Hepatocyte (in vitro differentiated cells): ENCODE measurements at places on chromosomes 13 and 19. TPM values are rescaled to one million over a fixed set of nuclear protein-coding genes. Genes with fewer than 3 reads are reported as not detected.

DNA sequence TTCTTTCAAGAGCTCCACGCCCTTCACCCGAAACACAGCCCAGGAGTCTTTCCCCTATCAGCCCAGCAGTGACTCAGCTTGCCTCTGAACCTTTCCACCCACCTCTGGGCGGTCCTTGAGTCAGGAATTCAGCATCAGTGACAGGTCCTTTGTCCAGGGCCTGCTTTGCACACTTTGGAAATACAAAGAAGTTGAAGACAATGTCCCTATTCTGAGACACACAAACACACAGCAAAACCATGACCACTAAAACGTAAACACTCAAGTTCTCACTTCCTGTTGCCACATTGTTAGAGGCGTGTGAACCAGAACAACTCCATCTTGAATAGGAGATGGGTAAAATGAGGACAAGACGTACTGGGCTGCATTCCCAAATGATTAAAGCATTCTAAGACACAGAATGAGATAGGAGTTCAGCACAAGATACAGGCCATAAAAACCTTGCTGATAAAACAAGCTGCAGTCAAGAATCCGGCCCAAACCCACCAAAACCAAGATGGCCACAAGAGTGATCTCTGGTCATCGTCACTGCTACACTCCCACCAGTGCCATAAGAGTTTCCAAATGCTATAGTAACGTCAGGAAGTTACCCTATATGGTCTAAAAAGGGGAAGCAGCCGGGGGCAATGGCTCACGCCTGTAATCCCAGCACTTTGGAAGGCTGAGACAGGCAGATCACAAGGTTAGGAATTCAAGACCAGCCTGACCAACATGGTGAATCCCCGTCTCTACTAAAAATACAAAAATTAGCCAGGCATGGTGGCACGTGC is 49.2 kb upstream of the ATP12A start:
- H3K27ac ChIP-seq: peak overlapping the region; percentile 4
- DNase-seq: peak; percentile 67
- no peak overlapping the region for H3K4me3 ChIP-seq
- no peaks in the 10 kb centered on the region for H3K36me3 ChIP-seq
- no peaks in the 10 kb centered on the region for H3K27me3 ChIP-seq

DNA sequence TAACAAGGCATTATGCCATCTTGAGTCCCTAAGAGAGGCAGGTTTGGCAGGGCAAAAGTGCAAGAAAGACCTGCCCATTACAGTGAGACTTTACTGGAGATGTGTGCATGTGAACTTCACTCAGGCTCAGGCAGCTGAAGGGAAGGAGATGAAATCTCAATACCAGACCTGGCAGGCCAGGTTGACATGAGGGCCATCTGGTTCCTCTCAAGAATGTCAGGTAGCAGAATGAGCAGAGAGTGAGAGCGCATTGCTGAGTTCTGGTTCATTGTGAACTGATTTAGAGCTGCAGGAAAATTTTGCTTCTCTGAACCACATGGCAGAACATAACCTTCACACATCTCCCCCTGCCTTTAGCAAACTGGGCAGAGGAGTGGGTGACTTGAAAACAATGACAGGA is 406.3 kb downstream of the GPC5 start:
- no peaks in the 10 kb centered on the region for H3K36me3 ChIP-seq
- no peaks in the 10 kb centered on the region for H3K4me1 ChIP-seq
- DNase-seq: no peak
- H3K4me3 ChIP-seq: no peak overlapping the region

DNA sequence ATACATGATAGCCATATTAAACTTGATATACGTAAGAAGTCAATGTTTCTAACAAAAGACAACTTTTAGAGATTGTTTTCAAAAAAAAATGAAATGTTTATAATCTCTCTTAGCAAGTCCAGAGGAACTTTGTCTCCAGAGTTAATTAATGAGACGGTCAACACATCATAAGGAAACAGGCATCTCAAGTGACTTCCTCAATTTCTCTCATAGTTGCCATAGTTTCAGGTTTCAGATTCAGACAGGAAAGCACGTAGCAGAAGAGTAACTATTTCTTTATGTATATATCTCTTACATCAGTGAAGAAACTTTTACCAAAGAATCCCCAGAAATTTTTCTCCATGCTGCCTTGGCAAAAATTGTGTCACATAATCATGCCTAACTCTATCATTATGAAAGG is 159.6 kb upstream of the ATXN8OS start:
- H3K27me3 ChIP-seq: no peaks in the 10 kb centered on the region
- no peak for DNase-seq
- no peak overlapping the region for H3K4me3 ChIP-seq
- H3K36me3 ChIP-seq: no peaks in the 10 kb centered on the region
- H3K4me1 ChIP-seq: no peaks in the 10 kb centered on the region
- H3K27ac ChIP-seq: no peak overlapping the region

- H3K36me3 ChIP-seq: no peaks in the 10 kb centered on the region
- H3K4me3 ChIP-seq: no peak overlapping the region
- DNase-seq: no peak
- H3K27me3 ChIP-seq: no peaks in the 10 kb centered on the region
These were observed 274.6 kb downstream of the ITGBL1 start for GRCh38 chr13:101727118-101727517.

DNA sequence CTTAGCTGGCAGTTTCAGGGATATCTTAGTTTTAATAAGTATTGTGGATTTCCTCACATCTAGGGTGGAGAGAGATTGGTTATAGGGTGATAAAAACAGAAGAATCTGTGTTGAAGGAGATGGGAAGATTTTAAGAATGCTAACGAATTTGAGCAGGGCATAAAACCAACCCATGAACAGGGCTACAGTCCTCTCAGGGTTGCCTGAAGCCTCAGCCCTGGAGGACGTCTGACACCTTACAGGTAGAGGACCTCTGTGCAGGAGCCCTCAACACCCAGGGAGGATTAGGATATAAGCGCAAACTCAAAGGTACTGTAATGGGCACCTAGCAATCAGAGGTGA is 461 bp upstream of the WASF3 start:
- H3K27me3 ChIP-seq: peaks cover 6% of the 10 kb centered on the region
- peak overlapping the region; percentile 49 for H3K4me3 ChIP-seq
- peaks cover 7% of the 10 kb centered on the region for H3K4me1 ChIP-seq

DNA sequence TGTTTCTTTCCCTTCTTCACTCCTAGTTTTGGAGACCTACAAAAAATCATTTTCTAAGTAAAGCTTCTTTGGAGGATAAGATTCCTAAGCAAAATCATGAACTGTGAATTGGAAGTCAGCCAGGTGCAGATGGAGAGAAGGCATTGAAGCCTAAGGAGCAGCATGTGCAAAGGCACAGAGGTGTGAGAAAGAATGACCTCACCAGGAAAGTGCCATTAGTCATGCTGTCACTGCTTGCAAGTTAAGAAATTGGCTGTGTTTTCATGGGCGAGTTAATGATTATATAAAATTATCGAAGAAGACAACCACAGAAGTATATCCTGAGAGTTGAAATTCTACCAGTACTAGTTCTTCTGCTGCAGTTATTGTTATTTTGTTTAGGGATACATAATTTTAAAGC is 80.3 kb upstream of the KLHL1 start:
- H3K4me3 ChIP-seq: no peak overlapping the region
- no peaks in the 10 kb centered on the region for H3K4me1 ChIP-seq
- no peak overlapping the region for H3K27ac ChIP-seq

FFAR1 gene
- not detected in 2 replicates for total RNA-seq

- H3K27ac ChIP-seq: no peak overlapping the region
- H3K27me3 ChIP-seq: no peaks in the 10 kb centered on the region
- no peak overlapping the region for H3K4me3 ChIP-seq
- peaks cover 3% of the 10 kb centered on the region for H3K4me1 ChIP-seq
- DNase-seq: no peak
These were observed 20.7 kb upstream of the TINCR start for GRCh38 chr19:5588441-5588840.

GRCh38 chr13:25886438-25887214 is 165.2 kb downstream of the SHISA2 start:
- H3K27me3 ChIP-seq: no peaks in the 10 kb centered on the region
- peaks cover 11% of the 10 kb centered on the region for H3K4me1 ChIP-seq
- DNase-seq: peak; percentile 62
- H3K36me3 ChIP-seq: no peaks in the 10 kb centered on the region

- no peak overlapping the region for H3K4me3 ChIP-seq
- H3K36me3 ChIP-seq: no peaks in the 10 kb centered on the region
- no peak for DNase-seq
- H3K27ac ChIP-seq: no peak overlapping the region
- H3K4me1 ChIP-seq: no peaks in the 10 kb centered on the region
- no peaks in the 10 kb centered on the region for H3K27me3 ChIP-seq
These were observed 557.0 kb downstream of the FGF9 start for GRCh38 chr13:22227895-22228294.

GRCh38 chr13:52070929-52071523 is 46.5 kb downstream of the UTP14C start:
- DNase-seq: no peak
- H3K27me3 ChIP-seq: no peaks in the 10 kb centered on the region
- H3K27ac ChIP-seq: no peak overlapping the region

GRCh38 chr13:39599012-39599411 is 4.0 kb downstream of the LHFPL6 start:
- DNase-seq: no peak
- H3K4me3 ChIP-seq: no peak overlapping the region
- H3K4me1 ChIP-seq: peaks cover 4% of the 10 kb centered on the region
- peaks cover 16% of the 10 kb centered on the region for H3K27me3 ChIP-seq
- H3K36me3 ChIP-seq: no peaks in the 10 kb centered on the region

MYO16 gene
- total RNA-seq: 0.23 and 2.6 TPM in 2 replicates

DNA sequence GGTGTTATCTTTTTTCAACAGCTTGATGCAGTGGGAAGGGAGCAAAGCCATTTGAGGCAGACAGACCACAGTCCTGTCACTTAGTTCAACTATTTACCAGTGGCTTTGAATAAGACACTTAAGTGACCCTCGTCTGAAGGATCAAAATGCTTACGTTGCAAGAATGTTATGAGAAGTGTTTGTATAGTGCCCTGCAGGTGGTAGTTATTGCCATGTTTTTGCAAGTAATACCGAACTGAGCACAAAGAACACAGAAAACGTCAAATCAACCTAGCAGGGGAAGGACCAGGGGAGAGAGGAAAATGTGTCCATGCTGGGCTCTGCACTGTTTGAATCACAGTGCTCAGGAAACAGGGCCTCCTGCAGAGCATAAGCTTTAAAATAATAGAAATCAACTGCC is 2.8 kb downstream of the SOHLH2 start:
- no peaks in the 10 kb centered on the region for H3K36me3 ChIP-seq
- DNase-seq: no peak
- H3K4me1 ChIP-seq: no peaks in the 10 kb centered on the region
- H3K27ac ChIP-seq: no peak overlapping the region
- H3K27me3 ChIP-seq: no peaks in the 10 kb centered on the region

DNA sequence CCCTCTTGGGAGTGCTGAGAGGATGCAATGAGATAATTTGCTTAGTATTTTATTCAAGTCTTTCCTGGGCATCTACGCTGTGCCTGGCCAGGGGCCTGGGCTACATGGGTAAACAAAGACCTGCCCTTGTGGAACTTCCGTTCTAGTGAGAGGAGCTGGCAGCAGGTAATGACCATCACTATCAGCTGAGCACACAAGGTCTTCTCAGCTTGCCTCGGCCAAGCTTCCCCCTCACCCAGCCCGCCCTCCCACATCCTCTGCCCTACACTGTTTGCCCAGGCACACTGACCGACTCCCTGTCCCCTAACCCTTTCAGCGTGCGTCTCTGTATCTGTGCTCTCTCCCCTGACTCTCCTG is 8.6 kb upstream of the FKRP start:
- no peak for DNase-seq
- no peaks in the 10 kb centered on the region for H3K4me1 ChIP-seq
- no peaks in the 10 kb centered on the region for H3K36me3 ChIP-seq
- no peak overlapping the region for H3K27ac ChIP-seq

ANGPTL8 gene
- 24.9 and 25.5 TPM in 2 replicates for total RNA-seq

DNA sequence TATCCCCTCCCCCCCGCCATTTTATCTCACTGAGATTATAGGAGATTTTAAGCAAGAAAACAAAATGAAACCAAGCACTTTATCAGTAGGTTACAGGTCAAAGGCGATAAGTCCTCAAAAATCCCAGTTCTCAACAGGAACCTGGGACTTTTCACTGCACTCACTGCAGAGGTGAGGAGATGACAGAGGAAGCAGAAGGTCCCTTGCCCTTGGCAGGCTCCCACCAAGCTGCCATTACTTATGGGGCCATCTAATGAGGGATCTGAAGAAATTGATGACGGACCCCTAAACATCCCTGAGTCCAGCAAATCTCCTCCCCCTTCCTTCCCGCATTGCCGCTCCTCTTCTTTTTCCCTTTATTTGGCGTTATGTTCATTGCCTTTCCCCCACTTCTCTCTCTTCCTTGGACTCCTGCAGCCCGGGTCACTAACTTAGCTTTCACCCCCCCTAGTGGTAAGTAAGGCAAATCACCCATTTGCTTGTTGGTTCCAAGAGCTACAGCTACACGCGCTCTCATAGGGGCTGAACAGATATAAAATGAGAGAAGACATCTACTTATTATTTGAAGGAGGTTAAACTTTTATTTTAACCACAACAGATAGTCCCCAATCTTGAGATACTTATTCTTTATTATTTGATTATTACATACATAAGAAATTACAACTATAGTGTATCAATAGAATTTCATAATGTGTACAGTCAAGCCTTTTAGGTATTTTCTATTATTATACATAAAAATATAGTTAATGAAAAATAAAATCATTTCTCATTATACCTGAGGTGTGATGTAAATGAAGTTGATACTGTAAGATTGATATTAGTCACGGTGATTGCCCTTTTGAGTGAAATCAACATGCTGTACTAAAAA is 52.0 kb upstream of the ARGLU1 start:
- no peaks in the 10 kb centered on the region for H3K36me3 ChIP-seq
- peak; percentile 84 for DNase-seq
- no peak overlapping the region for H3K27ac ChIP-seq
- no peak overlapping the region for H3K4me3 ChIP-seq
- H3K4me1 ChIP-seq: peaks cover 5% of the 10 kb centered on the region

DNA sequence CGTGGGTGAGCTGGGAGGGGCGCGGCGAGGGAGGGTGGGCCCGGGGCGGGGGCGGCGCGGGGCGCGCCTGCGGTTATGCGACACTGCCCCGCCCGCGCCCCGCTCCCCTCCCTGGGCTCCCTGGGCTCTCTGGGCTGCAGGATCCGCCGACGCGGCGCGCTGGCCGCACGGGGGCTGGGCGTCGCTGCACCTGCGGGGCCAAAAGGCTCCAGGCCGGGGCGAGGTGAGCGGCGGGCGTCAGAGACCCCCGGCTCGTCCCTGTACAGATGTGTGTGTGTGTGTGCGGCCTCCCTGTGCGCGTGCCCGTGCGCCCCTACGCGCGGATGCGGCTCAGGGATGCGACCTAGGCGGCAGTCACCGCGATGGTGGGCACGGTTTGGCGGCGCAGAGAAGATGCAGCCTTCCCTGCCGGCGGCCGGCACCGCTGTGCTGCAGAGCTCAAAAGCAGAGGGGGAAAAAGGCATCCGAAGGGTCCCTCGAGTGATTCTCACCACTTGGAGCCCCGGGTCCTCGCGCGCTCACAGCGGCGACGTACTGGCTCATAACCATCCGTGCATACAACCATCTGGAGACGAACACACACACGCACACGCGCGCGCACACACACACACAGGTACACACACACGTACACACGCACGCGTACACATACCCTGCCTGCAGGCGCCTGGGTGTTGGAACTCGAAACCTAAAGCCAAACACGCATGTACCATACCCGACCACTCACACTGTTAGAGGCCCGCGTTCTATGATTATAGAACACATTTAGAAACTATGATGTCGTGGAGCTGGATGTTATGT is 709 bp downstream of the ATP8A2 start:
- no peaks in the 10 kb centered on the region for H3K4me1 ChIP-seq
- no peak overlapping the region for H3K27ac ChIP-seq
- peaks cover 72% of the 10 kb centered on the region for H3K27me3 ChIP-seq
- peak overlapping the region; percentile 39 for H3K4me3 ChIP-seq
- DNase-seq: peak; percentile 14
